Astrocyte of the cerebellum (primary cell): ENCODE measurements at places on chromosomes 12 and 14.
A peak's percentile ranks its signal among the peaks of the same experiment; 100 is the strongest.

- no peak for DNase-seq
These were observed 40.8 kb upstream of the OR4E1 start for GRCh38 chr14:21714318-21714929.

- no peak for DNase-seq
These were observed 146.6 kb downstream of the ITPR2 start for GRCh38 chr12:26686408-26686807.

GRCh38 chr12:61566183-61566582 is 694.0 kb upstream of the USP15 start:
- DNase-seq = no peak

DNA sequence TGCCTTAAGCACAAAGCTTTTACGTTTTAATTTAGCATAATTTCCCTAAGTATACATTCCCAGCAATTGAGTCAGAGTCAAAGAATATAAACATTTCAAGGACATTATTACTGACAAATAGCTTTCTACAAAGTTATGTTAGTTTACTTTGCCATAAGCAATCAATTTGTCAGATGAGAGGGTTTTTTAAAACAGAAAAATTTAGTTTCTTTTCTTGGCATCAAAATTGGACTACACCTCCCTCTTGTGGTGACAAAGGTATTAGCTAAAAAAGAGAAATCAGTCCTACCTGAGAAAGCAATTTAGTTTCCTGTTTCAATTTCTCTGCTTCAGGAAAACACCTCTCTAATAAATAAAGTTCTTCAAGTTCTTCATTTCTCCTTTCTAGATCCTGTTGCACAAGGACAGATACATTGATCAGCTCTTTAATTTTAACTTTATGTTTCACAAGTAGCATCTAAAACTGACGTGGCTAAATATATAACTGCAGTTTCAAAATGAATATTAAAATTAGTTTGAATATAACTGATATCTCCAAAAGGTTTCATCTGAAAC is 39.9 kb downstream of the DNAI7 start:
- DNase-seq = peak; percentile 19

DNA sequence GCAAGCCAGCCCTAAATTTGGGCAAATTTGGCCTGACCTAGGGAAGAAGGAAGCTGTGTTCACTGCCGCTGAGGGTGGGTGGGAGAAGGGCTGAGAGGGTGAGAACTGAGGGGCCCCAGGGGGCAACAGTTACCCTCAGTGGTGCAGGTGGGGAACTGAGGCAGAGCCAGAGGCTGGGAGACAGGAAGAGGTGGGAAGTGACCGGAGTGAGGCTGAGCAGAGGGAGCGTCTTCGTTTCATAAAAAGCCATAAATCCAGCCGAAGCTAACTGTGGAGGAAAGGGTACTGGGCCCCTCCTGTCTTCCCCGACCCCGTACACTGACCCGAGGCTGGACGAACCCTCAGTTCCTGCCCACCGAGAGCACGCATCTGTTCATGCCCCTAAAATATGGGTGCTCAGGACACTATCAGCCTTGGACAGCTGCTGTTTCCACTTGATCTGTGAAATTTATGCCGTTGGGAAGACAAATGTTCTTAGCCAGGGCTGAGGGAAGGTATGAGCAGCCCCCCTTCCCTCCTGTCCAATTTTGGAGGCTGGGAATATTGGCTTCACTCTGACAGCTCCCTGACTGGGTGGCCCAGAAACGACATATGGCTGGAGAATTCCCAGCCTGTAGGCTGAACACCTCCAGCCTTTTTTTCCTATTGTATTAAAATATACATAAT is 116.5 kb downstream of the KIF26A start:
- DNase-seq = no peak

DNA sequence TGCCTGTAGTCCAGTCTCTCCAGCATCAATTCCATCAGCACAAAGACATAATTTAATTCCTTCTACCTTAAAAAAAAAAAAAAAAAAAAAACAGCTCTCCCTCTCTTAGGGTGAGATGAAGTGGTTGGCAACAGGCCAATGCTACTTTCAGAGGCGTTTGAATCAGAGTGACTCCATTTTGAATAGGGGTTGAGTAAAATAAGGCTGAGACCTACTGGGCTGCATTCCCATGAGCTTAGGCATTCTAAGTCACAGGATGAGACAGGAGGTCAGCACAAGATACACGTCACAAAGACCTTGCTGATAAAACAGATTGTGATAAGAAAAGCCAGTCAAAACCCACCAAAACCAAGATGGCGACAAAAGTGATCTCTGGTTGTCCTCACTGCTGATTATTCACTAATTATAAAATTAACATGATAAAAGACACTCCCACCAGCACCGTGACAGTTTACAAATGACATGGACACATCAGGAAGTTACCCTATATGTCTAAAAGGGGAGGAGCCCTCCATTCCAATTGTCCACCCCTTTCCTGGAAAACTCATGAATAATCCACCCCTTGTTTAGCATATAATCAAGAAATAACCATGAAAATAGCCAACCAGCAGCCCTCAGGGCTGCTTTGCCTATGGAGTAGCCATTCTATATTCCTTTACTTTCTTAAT is 6.9 kb upstream of the TCL1B start:
- DNase-seq = no peak

DNA sequence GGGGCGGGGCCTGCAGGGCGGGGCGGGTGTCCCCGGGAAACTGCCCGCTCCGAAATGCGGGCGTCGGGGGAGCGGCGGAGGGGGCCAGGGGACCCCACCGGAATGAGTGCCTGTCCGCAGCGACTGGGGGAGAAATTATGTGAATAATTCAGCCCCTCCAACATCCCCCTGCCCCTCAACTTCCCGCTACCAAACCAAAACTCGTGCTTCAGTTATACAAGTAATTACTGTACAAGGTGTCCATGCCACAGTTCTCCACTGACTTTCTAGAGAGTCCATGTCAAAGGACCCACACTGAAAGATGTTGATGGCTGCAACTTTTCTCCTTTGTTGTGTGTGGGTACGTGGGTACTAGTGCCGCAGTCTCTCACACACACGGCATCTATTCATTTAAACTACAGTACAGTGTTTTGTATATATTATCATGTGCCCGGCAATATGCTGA is 414 bp upstream of the CDK17 start:
- no peak for DNase-seq

DNA sequence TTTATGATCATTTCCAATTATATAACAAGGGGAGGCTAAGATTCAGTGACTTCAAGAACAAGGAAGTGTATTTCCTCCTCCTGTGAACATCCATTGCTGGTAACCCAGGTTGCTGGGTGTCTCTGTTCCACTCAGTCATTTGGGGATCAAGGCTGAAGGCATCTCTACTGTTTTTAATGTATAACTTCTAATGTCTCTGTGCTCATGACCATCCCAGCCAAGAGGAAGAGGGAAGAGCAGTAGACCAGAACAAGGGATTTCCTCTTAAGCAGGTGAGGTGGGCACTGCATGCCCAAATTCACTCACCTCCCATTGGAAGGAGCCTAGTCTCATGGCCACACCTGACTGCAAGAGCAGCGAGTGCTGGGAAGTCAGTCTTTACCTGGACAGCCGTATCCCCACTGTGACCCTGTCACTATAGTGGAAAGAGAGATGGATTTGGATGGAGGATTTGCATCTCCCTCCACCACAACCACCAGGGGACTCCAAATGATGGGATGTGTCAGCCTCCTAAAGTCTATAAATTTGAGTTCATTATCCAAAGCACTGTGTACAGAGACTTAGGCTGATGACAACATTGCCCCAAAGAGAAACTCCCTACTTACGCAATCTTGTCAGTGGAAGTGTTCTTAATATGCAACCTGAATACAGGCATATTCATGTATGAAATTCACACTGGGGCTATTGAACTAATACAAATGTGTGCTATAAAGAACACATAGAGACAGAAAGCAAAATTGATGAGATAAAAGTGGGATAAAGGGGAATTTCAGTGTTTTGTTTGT is 368.7 kb downstream of the TMEM132D start:
- no peak for DNase-seq

- no peak for DNase-seq
These were observed 178.1 kb downstream of the DPF3 start for GRCh38 chr14:72715850-72716228.

- DNase-seq = no peak
These were observed 125.2 kb downstream of the SLC25A47 start for GRCh38 chr14:100448376-100448775.

- DNase-seq = no peak
These were observed 2.7 kb upstream of the CLEC6A start for GRCh38 chr12:8453021-8453513.

DNA sequence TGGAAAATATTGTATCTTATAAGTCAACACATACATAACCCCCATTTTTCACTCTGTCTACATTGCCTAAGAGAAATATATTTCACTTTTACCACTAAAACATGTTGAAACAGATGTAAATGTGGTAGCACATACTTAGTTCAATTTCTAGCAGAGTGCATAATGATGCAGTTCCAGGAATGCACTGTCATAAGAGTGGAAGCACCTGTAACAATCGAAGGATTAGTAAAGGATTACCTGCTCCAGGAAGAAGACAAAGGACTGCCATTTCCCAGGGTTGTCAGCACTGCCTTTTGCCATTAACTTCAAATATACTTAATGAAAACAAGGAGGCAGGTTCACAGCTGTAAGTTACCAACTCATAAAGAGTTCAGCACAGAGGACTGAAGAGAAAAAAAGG is 24.6 kb downstream of the DAD1 start:
- no peak for DNase-seq

DNA sequence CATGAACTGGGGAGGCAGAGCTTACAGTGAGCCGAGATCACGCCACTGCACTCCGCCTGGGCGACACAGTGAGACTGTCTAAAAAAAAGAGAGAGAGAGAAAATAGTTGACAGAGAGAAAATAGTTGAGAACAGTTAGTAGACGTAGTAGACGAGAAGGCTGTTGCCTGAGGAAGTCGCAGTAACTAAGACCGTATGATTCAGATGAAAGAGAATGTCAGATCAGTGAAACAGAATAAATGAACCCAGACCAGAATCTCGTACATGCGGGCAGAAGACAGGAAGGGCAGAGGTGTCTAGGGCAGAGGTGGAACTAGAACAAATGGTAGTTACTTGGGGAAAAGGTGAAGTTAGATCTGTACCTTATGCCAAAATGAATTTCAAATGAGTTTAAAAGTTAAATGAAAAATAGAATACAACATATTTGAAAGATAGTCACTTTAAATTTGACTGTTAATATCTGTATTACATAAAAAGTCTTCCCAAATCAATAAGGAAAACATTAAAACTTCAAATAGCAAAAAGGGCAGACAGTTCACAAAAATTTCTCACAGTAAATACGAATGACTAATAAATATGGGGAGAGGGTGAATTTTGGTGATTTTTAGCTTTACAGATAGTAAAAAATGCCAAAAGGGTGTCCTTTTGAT is 17.7 kb downstream of the MDM2 start:
- no peak for DNase-seq

DNA sequence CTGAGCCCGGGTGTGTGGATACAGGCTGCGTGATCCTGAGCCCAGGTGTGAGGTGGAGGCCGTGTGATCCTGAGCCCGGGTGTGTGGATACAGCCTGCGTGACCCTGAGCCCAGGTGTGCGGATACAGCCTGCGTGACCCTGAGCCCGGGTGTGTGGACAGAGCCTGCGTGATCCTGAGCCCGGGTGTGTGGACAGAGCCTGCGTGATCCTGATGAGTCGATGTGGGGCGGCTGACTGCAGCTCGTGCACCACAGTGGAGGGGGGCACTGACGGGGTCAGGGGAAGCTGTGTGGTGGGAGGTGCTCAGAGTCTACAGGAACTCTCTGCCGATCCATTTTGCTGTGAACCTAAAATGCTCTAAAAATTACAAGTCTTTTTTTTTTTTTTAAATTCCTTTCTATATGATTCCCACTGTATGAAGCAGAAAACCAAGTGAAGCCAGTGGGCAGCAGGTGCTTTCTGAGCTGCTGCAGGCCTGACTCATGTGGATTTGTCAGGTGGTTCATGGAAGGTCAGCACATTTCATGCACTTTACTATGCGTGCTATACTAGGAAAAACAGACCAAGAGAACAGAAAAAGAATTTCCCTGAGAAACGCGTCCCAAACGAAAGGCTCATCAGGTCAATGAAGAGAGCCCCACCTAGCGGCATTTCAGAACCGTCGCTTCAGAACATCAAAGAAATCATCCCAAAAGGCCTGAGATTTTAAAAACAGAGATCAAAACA is 19.3 kb downstream of the BRF1 start:
- DNase-seq = peak; percentile 60

DNA sequence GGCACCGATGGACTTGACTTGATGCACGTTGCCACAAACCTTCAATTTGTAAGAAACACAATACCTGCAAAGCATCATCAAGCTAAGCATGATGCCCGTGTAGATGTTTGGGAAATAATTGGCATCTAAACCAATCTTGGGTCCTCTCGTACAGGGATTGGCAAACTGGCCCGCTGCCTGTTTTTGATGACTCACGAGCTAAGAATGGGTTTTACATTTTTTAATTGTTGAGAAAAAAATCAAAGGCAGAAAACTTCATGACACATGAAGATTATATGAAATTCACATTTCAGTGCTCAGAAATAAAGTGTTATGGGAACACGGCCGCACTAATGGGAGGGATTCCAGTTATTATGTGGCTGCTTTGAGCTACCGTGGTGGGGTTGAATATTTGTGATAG is 10.9 kb downstream of the MTA1 start:
- DNase-seq = peak; percentile 32

- DNase-seq = no peak
These were observed 26.0 kb downstream of the ITPK1 start for GRCh38 chr14:93089521-93090269.

GRCh38 chr12:47158792-47159191 is 79.0 kb upstream of the AMIGO2 start:
- DNase-seq = no peak

GRCh38 chr12:117019866-117020265 is 79.3 kb downstream of the TESC start:
- DNase-seq = no peak

GRCh38 chr12:98750511-98750910 is 105.4 kb downstream of the APAF1 start:
- no peak for DNase-seq

GRCh38 chr12:108511633-108512540 is 3.2 kb upstream of the FICD start:
- DNase-seq = peak; percentile 53

GRCh38 chr14:49991491-49991890 is 98.6 kb downstream of the ARF6 start:
- DNase-seq = no peak

GRCh38 chr14:94728950-94729349 is 41.0 kb downstream of the GSC start:
- DNase-seq = no peak
